ENCODE measurements at places on chromosomes 1 and 21. TPM values are rescaled to one million over a fixed set of nuclear protein-coding genes. Genes with fewer than 3 reads are reported as not detected.

- DNase-seq = no peak
These were observed 14.5 kb downstream of the CD247 start for GRCh38 chr1:167503626-167504466.

- no peak for DNase-seq
These were observed 940.1 kb upstream of the TMPRSS15 start for GRCh38 chr21:19343711-19344110.

DNA sequence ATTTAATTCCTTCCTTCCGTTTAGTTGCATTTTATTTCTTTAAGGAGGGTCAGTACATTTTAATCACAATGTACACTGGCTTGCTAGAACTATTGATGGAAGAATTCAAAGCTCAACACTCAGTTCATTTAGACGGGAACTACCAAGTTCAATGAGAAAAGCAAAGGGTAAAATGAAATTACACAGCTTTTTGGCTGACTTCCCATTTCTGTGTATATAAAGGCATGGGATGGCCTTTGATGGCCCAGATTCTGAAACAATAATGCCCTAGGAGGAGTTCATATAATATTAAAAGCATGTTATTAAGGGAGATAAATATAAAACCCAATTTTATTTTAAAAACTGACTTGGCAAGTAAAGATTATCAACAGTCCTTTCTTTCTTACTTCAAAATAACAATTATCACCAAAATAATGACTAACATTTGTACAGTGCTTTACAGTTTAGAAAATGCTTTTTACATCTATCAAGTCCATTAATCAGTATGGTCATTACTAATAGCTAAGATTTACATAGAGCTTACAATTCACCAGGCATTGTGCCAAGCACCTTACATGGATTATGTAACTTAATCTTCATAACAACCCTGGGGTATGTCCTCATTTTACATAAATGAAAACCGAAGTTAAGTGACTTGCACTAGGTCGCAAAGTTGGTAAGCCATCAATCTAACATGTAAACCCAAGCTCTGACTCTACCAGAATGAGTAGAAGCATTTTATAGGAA is 402.4 kb downstream of the OMA1 start:
- no peak for DNase-seq

GRCh38 chr1:112836642-112837041 is 119.4 kb downstream of the SLC16A1 start:
- no peak for DNase-seq

- DNase-seq = no peak
These were observed 24.5 kb upstream of the KIRREL1 start for GRCh38 chr1:157968946-157969345.

- DNase-seq = no peak
These were observed 58.6 kb downstream of the OLIG1 start for GRCh38 chr21:33128538-33128937.

DNA sequence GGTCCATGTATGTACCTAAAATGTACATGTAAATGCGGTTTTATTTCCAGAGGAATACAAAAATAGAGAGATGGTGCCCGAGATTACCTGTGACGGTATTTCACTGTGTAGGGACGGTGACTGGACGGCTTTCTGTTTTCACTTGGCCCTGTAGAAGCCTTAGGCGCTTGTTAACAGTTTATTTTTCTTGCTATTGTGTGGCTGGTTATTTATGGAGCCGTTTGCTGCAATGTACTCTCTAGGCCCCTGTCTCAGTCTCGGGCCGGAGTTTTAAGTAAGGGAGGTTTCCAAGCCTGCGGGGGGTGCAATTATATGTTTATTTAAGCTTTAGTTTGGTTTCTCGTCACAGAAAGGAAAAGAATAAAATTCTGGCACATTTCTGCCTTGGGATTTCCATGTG is 413 bp downstream of the EFCAB7 start:
- no peak for DNase-seq

DNA sequence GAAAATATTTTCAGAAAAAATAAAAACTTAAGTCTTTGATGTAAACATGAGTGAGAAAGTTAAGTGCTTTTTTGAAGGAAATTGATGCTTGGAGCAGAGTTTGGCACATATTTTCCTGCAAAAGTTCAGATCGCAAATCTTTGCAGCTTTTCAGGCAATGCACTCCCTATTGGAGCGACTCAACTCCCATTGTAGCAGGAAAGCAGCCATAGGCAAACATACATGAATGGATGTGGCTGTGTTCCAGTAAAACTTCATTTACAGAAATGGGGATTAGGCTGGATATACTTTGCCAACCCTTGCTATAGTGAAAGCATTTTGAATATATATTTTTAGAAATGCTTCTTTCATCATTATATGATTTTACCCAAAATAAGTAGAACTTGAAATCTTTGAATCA is 8.1 kb downstream of the AGL start:
- no peak for DNase-seq

DNA sequence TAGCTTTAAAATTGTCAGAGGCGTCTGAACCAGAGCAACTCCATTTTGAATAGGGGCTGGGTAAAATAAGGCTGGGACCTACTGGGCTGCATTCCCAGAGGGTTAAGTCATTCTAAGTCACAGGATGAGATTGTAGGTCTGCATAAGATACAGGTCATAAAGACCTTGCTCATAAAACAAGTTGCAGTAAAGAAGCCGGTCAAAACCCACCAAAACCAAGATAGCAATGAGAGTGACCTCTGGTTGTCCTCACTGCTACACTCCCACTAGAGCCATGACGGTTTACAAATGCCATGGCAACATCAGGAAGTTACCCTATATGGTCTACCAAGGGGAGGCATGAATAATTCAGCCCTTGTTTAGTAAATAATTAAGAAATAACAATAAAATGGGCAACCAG is 143.6 kb downstream of the GABPA start:
- DNase-seq = no peak

DNA sequence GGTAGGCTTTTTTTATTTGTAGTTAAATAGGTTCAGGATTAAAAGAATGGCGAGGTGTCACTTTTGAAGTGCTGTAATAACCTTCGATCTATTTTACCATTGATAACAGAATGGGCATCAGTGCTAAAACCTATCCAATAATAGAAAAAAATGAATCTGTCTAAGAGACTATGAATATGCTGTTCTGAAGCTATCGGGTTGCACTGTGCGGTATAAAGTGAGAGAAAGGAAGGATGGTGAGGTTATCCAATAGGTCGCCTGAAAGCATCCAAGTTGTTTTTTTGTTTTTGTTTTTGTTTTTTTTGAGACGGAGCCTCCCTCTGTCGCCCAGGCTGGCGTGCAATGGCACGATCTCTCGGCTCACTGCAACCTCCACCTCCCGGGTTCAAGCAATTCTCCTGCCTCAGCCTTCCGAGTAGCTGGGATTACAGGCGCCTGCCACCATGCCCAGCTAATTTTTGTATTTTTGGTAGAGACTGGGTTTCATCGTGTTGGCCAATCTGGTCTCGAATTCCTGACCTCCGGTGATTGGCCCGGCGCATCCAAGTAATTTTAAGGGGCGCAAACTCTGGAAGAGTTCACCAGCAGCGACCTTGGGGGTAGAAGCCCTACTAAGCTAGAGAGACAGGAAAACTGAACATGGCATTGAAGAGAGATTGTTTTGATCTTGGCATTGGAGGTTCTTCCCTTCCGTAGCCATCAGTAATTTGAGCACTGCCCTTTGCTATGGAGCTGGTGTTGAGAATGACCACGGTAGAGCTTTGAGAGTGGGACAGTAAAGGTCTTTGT is 8.7 kb upstream of the MDM4 start:
- no peak for DNase-seq

- DNase-seq = no peak
These were observed 6.1 kb upstream of the MTF1 start for GRCh38 chr1:37865348-37866120.

GRCh38 chr1:208122612-208123358 is 121.4 kb downstream of the PLXNA2 start:
- no peak for DNase-seq

DNA sequence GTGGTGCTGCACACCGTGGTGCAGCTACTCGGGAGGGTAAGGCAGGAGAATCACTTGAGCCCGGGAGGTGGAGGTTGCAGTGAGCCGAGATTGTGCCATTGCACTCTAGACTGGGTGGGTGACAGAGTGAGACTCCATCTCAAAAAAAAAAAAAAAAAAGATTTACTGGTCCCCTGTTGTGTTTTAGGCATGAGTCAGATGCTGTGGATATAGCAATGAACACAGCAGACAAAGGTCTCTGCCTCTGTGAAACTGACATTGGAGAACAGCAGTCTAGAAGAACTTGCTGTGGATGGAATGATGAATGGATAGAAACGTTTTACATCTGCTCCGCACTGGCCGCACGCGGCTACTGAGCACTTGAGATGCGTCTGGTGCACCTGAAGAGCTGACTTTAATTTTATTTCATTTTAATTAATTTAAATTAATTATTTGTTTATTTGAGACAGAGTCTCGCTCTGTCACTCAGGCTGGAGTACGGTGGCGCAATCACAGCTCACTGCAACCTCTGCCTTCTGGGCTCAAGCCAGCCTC is 24.5 kb upstream of the EPHA2 start:
- no peak for DNase-seq

DNA sequence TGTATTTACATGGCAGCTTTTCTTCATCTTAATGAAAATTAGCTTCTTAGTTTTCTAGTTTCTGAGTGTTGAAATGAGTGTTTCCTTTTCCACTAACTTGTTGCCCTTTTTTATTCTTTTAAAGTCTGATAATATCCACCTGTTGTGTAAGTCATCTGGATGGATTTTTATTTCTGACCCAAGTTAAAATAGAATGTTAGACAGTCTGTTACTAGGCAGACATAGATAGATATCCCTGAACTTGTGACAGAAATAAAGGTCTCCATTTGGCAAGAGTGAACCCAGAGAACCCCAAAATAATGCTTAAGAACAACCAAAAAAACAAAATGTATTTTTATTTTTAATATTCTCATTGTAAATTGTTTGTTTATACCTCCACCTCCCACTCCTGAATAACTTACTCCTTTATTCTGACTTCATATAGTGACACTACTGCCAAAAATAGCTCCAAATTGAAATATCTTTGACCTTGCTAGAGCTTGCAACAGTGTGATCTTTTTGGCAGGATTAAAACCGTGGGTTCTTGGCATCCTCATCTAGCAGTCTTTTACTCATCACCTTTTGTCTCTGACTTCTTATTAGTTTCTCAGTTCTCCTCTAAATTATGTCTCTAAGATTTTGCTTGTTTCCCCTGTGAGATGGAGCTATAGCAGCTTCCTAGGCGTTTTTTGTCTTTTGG is 26.9 kb upstream of the SH3D21 start:
- DNase-seq = no peak

GRCh38 chr1:182376936-182377574 is 14.5 kb downstream of the GLUL start:
- DNase-seq = no peak

GRCh38 chr1:7509598-7509997 is 261.5 kb upstream of the VAMP3 start:
- DNase-seq = no peak

DNA sequence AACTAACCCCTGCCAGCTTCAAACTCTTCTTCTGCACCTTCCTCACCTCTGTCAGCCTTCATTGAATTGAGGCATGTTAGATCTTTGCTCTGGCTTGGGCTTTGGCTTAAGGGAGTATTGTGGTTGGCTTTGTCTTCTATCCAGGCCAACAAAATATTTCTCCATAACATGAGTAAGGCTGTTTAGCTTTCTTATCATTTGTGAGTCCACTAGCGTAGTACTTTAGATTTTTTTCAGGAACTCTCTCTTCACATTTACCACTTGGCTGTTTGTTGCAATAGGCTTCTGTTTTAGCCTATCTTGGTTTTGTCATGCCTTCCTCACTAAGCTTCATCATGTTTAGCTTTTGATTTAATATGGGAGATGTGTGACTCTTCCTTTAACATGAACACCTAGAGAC is 417.5 kb downstream of the NCAM2 start:
- no peak for DNase-seq

GRCh38 chr1:103101399-103101798 is 6.9 kb downstream of the COL11A1 start:
- no peak for DNase-seq

- DNase-seq = no peak
These were observed 322.1 kb upstream of the TMPRSS15 start for GRCh38 chr21:18725653-18726052.

GRCh38 chr1:204307334-204307883 is 52.3 kb downstream of the PLEKHA6 start:
- DNase-seq = no peak

DNA sequence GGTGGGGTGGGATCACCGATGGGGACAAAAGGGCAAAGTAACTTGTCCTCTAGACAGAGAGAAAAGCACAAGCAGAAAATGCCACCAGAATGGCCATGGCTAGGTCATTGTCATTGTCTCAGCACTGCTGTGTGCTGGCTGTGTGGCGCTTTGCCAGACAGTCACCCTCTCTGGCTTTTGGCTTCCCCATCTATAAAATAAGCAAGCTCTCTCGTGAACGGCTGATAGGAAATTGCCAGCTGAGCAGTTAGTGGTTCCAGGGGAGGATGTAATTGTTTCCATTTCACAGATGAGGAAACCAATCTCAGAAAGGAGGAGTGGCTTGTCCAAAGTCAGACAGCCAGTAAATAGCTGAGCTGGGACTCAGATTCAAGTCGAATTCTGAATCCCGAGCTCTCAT is 32.5 kb downstream of the PADI2 start:
- no peak for DNase-seq

- DNase-seq = no peak
These were observed 2.8 kb downstream of the SRARP start for GRCh38 chr1:16006552-16007485.

DNA sequence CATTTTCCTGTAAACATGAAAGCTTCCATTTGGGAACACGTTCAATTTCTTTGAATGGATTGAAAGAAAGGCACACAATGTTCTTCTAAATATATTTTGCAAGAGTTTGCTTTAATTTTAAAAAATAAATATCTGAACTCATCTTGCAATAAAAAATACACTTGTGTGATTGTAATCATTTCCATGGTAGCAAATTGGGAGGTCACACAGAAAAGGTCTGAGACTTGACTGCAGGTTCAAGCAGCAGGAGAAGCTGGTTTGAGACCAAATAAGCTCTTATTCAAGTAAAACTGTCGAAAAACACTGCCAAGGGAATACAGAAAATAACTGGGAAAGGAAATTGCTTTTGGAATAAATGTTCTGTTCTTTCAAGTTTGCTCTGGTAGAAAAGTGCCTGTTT is 498.9 kb downstream of the ADGRL2 start:
- DNase-seq = no peak

- DNase-seq = no peak
These were observed 16.3 kb downstream of the SPATA46 start for GRCh38 chr1:162360237-162360873.

DNA sequence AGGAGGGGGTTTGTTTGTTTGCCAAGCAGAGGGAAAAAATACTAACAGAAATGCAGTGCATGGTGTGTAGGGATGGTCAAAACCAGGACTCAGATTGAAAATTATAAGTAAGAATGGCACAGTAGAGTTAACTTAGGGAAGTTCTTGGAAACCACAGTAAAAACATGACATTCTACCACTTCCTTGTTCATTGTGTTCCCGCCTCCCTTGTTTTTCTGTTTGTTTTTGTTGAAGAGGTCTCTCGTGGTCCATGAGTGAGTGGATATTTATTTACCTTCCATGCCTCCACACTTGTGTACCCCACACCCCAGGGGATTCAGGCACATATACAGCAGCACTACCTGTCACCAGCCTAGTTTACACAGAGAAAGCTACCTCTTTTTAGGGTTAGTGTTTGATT is 69.6 kb downstream of the OLFML2B start:
- no peak for DNase-seq

The CR1L gene
- 1.2 TPM for total RNA-seq

The TRNP1 gene
- total RNA-seq = 6.8 TPM

The RIPPLY3 gene
- total RNA-seq = not detected

The ZNF683 gene
- total RNA-seq = 0.17 TPM

The UBL4B gene
- not detected for total RNA-seq

The SLC16A4 gene
- 5.4 TPM for total RNA-seq

The GCSAML gene
- not detected for total RNA-seq

The SLC30A1 gene
- total RNA-seq = 29.3 TPM

The KIF21B gene
- 28.4 TPM for total RNA-seq

All from spleen (tissue), 13 donors.